ENCODE measurements at places on chromosomes 12 and 14. TPM values are rescaled to one million over a fixed set of nuclear protein-coding genes. Genes with fewer than 3 reads are reported as not detected.

- no peak overlapping the region for H3K4me3 ChIP-seq
- no peak overlapping the region for H3K27ac ChIP-seq
- H3K27me3 ChIP-seq: no peaks in the 10 kb centered on the region
- DNase-seq: no peak
- no peaks in the 10 kb centered on the region for H3K36me3 ChIP-seq
- peaks cover 3% of the 10 kb centered on the region for H3K4me1 ChIP-seq
Measured at GRCh38 chr14:51012055-51012454, 67.8 kb upstream of the PYGL start.

GRCh38 chr12:132400011-132400641 lies 70.7 kb upstream of the GALNT9 start:
- H3K4me3 ChIP-seq: no peak overlapping the region

- H3K27me3 ChIP-seq: no peaks in the 10 kb centered on the region
- peaks cover 33% of the 10 kb centered on the region for H3K36me3 ChIP-seq
- DNase-seq: no peak
- peaks cover 29% of the 10 kb centered on the region for H3K4me1 ChIP-seq
- H3K4me3 ChIP-seq: no peak overlapping the region
- H3K27ac ChIP-seq: no peak overlapping the region
Measured at GRCh38 chr12:79822475-79822874, 112.4 kb downstream of the PPP1R12A start.

GRCh38 chr14:58815794-58816193 lies 178.0 kb downstream of the DACT1 start:
- no peak overlapping the region for H3K4me3 ChIP-seq
- DNase-seq: no peak
- H3K36me3 ChIP-seq: no peaks in the 10 kb centered on the region
- no peak overlapping the region for H3K27ac ChIP-seq

- H3K27me3 ChIP-seq: no peaks in the 10 kb centered on the region
- DNase-seq: peak; percentile 39
- H3K4me3 ChIP-seq: no peak overlapping the region
- H3K27ac ChIP-seq: no peak overlapping the region
- peaks cover 9% of the 10 kb centered on the region for H3K36me3 ChIP-seq
Measured at GRCh38 chr14:100523131-100523842, 63.9 kb downstream of the BEGAIN start.

PTCSC3 gene
- polyA plus RNA-seq: not detected

DNA sequence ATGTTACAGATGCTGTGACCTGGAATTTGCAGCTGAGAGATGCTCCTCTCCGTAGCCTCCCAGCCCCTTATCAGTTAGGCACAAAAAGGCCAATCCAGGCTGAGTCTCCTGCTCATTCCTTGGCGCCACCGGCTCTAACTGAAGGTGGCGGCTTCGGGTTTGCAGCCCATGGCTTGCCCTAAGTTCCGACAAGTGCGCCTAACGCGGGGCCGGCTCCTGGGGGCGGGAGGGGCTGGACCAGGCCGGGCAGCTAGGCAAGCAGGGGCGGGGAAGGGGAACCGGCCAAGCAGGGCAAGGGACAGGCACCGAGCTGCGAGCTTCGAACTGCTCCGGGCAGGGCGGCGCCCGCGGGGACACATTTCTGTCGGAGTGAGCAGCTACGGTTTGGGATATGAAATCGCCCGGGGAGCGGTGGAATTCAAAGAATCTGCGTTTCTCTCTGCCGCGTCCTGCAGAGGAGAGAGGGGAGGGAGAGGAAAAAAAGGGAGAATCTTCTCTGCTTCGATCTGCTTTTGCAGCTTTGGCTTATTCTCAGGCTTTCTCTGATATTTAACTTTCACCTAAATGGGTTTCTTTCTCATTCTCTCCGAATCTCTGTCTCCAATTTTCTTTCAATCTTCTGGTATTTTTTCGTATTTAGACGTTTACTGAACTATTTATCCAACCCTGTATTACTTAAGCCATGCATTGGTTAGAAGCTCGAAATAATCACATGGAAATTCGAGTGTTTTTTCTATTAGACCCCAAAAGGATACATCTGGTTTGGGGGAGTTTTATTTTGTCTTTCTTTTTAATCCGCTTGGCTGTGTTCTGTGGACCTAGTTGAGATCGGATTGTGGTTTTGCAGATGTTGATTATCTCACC lies 1.6 kb upstream of the HOXC12 start:
- H3K4me3 ChIP-seq: no peak overlapping the region
- no peak overlapping the region for H3K27ac ChIP-seq
- peaks cover 95% of the 10 kb centered on the region for H3K27me3 ChIP-seq
- no peak for DNase-seq

CLEC6A gene
- polyA plus RNA-seq: not detected

GRCh38 chr12:94304566-94305061 lies 155.1 kb downstream of the CEP83 start:
- no peaks in the 10 kb centered on the region for H3K4me1 ChIP-seq
- no peak overlapping the region for H3K4me3 ChIP-seq
- no peaks in the 10 kb centered on the region for H3K36me3 ChIP-seq
- no peaks in the 10 kb centered on the region for H3K27me3 ChIP-seq
- no peak for DNase-seq

DNA sequence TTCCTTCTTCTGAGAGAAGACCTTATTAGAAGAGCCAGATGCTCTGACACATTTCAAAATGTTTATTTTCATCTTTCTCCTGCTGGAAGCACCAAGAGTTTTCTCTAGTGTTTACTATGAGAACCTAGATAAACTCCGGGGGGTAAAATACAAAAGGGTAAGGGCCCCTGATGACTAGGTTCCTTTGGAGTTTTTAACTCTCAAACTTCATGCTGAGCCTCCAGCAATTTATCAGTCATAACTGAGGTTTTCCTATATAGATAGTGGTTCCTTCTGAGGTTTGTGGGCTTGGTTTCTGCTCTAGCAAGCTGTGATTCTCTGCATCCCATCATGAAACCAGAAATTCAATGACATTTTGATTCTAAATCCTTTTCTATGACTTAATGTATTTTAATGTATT lies 210.9 kb downstream of the LRFN5 start:
- no peaks in the 10 kb centered on the region for H3K4me1 ChIP-seq
- no peaks in the 10 kb centered on the region for H3K36me3 ChIP-seq
- H3K4me3 ChIP-seq: no peak overlapping the region

- peaks cover 46% of the 10 kb centered on the region for H3K27me3 ChIP-seq
- no peak overlapping the region for H3K4me3 ChIP-seq
- no peaks in the 10 kb centered on the region for H3K36me3 ChIP-seq
- DNase-seq: no peak
- peaks cover 2% of the 10 kb centered on the region for H3K4me1 ChIP-seq
Measured at GRCh38 chr14:28770630-28771029, 4.0 kb downstream of the FOXG1 start.

- DNase-seq: no peak
- no peak overlapping the region for H3K27ac ChIP-seq
- no peaks in the 10 kb centered on the region for H3K4me1 ChIP-seq
- peaks cover 65% of the 10 kb centered on the region for H3K36me3 ChIP-seq
- no peak overlapping the region for H3K4me3 ChIP-seq
- no peaks in the 10 kb centered on the region for H3K27me3 ChIP-seq
Measured at GRCh38 chr12:57171668-57172067, 24.2 kb upstream of the LRP1-AS start.

RPL41 gene
- 9,352 TPM for polyA plus RNA-seq

DNA sequence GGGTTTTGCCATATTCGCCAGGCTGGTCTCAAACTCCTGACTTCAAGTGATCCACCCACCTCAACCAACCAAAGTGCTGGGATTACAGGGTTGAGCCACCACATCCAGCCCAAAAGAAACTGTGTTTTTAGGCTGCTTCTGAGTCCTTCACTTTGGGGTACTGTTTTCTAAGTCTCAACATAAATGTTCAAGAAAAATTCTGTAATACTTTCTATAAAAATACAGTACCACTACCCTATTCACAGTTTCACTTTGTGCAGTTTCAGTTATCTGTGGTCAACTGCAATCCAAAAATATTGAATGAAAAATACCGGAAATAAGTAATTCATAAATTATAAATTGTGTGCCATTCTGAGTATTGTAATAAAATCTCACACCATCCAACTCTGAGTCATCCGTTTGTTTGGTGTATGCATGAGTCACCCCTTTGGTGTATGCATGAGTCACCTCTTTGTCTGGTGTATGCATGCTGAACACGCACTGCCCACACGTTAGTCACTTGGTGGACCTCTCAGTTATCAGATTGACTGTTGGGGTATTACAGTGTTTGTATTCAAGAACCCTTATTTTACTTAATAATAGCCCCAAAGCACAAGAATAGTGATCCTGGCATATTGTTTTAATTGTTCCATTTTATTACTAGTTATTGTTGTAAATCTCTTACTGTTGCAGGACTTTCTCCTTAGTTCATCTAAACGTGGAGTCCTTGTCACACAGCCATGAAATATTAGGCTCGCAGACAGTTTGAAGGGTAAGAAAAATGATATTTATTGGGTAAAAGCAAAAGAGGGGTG lies 190.2 kb downstream of the FSCB start:
- no peak overlapping the region for H3K27ac ChIP-seq
- no peaks in the 10 kb centered on the region for H3K36me3 ChIP-seq

ANKRD33 gene
- not detected for polyA plus RNA-seq

DNA sequence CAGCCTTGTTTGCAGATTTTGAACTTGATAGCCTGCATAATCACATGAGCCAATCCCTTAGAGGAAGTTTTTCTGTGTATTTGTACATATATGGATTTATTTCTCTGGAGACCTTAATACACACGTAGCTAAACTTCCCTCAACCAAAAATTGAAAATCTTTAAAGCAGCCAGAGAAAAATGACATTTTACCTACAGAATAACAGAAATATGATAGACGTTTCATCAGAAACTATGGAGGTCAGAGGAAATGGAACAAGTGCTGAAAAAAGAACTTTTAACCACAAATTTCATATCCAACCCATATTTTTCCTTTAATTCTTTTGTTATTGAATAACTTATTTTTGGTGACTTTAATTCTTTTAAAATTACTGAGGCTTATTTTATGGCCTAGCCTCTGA lies 177.7 kb downstream of the CCDC91 start:
- H3K27me3 ChIP-seq: no peaks in the 10 kb centered on the region
- no peak for DNase-seq
- no peak overlapping the region for H3K27ac ChIP-seq
- peaks cover 14% of the 10 kb centered on the region for H3K36me3 ChIP-seq
- H3K4me3 ChIP-seq: no peak overlapping the region

GRCh38 chr14:51365241-51365965 lies 125.4 kb downstream of the TMX1 start:
- no peak for DNase-seq
- H3K36me3 ChIP-seq: no peaks in the 10 kb centered on the region
- no peaks in the 10 kb centered on the region for H3K4me1 ChIP-seq
- no peaks in the 10 kb centered on the region for H3K27me3 ChIP-seq
- no peak overlapping the region for H3K4me3 ChIP-seq

DNA sequence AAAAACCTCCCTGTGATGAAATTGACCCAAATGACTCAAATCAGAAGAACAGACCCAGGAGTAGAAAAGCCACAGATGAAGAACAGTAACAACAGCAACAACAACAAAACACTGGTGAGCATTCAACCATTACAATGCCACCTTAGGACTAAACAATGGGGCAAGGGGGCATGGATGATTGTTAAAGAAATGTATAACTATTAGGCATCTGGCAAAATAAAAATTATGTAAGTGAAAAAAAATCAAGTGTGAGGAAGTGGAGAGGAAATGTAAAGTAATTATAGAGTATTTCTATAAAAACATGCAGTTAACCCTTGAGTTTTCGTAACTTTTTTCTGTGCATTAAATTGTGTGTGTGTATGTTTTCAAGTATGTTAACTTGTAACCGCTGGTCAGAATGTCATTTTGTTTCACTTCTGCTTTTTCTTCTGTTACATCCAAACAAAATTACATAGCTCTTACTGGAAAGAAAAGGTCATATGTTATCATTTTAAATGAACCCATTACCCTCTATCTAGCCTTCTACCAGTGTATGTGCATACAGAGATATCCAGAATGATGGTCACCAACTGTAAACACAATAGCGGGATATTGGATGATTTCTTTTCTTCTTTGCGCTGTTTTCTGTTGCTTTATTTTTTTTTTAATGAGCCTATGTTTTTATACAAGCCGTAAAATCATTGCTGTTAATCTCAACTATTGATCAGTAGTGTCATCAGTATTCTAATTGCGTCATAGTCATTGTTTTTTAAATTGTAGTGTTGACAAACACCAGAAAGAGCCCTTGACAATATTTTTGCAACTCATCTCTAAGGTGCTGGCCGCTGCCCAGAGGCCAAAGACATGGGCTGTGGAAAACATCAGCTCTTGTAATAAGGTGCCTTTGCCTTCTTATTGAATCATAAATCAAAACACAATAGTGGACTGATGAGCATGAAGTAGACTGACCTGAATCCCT lies 170.6 kb downstream of the CRADD start:
- H3K36me3 ChIP-seq: no peaks in the 10 kb centered on the region
- peaks cover 3% of the 10 kb centered on the region for H3K4me1 ChIP-seq
- no peak overlapping the region for H3K4me3 ChIP-seq
- H3K27me3 ChIP-seq: no peaks in the 10 kb centered on the region
- no peak for DNase-seq
- no peak overlapping the region for H3K27ac ChIP-seq

GRCh38 chr14:99484106-99484505 lies 2.9 kb downstream of the CCNK start:
- H3K27me3 ChIP-seq: no peaks in the 10 kb centered on the region
- H3K27ac ChIP-seq: no peak overlapping the region
- H3K4me3 ChIP-seq: no peak overlapping the region
- peaks cover 23% of the 10 kb centered on the region for H3K4me1 ChIP-seq
- no peaks in the 10 kb centered on the region for H3K36me3 ChIP-seq

- no peak for DNase-seq
- H3K36me3 ChIP-seq: peaks cover 100% of the 10 kb centered on the region
- no peaks in the 10 kb centered on the region for H3K27me3 ChIP-seq
- H3K4me1 ChIP-seq: no peaks in the 10 kb centered on the region
- no peak overlapping the region for H3K27ac ChIP-seq
- H3K4me3 ChIP-seq: no peak overlapping the region
Measured at GRCh38 chr12:49030119-49030518, 11.5 kb upstream of the PRKAG1 start.

GRCh38 chr12:42854826-42855225 lies 265.3 kb upstream of the PRICKLE1 start:
- H3K4me3 ChIP-seq: no peak overlapping the region
- DNase-seq: no peak
- H3K4me1 ChIP-seq: no peaks in the 10 kb centered on the region
- no peak overlapping the region for H3K27ac ChIP-seq
- no peaks in the 10 kb centered on the region for H3K27me3 ChIP-seq
- H3K36me3 ChIP-seq: no peaks in the 10 kb centered on the region

Data from spleen (tissue), 13 donors.